Stromal cell of bone marrow (primary cell): ENCODE measurements at places on chromosomes 13 and 19.

GRCh38 chr13:23855360-23855759 is 33.8 kb downstream of the MIPEP start:
- DNase-seq = no peak

GRCh38 chr13:97322740-97323342 is 100.7 kb downstream of the MBNL2 start:
- no peak for DNase-seq

- no peak for DNase-seq
Measured at GRCh38 chr13:39016787-39017186, 21.1 kb downstream of the PROSER1 start.

DNA sequence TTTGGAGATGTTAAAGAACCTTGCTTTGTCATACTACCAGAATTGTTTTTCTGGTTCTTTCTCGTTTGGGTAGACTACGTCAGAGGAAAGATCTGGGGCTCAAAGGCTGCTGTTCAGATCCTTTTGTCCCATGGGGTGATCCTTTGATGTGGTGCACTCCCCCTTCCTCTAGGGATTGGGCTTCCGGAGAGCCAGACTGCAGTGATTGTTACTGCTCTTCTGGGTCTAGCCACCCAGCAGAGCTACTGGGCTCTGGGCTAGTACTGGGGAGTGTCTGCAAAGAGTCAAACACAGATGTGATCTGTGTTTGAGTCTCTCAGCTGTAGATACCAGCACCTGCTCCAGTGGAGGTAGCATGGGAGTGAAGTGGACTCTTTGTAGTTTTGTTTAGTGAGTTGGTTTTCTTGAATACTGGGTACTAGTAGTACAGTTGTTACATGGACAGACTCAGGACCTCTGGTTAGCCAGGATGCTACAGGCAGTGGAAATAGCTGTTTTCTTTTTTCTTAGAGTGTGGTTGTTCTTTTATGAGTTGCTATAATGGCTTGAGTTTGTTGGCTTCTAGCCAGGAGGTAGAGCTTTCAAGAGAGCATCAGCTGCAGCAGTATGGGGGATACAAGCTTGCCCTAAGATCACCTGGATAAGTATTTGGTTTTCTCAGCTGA is 34.4 kb downstream of the DNAJC15 start:
- no peak for DNase-seq

- DNase-seq = peak; percentile 46
Measured at GRCh38 chr13:110409581-110409992, 102.5 kb downstream of the COL4A2 start.

DNA sequence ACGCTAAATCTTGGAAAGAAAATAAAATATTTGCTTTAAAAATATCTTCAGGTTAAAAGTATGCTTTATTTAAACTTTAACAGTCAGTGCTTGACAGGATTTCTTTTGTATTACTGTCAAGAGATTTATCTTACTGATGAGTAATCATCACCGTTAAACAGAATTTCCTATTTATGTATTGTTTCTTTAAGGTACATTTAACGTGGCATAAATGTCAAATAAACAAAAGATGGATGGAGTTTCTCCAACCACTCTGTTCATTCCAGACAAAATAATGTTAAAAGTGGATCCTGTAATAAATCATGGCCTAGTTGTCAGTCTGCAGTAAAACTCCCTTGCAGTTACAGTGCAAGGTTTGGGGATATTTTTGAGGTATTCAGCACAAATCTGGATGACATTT is 298.3 kb downstream of the DIAPH3 start:
- no peak for DNase-seq

DNA sequence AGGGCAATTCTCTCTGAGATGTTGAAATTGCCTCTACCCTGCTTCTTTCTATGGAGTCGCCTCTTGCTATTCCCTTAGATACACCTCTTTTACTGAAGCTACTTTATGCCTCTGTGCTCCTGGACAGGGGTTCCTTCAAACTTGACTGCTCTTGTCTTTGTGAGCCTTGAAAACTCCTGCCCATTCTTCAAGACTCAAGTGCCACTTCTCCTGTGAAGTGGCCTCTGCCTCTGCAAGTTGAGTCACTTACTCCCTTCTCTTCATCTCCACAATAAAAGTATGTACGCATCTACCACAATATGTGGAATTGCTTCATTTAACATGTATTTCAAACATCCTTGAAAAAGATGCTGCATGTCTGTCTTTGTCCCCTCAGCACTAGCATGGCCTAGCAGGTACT is 66.0 kb upstream of the TPP2 start:
- DNase-seq = no peak

DNA sequence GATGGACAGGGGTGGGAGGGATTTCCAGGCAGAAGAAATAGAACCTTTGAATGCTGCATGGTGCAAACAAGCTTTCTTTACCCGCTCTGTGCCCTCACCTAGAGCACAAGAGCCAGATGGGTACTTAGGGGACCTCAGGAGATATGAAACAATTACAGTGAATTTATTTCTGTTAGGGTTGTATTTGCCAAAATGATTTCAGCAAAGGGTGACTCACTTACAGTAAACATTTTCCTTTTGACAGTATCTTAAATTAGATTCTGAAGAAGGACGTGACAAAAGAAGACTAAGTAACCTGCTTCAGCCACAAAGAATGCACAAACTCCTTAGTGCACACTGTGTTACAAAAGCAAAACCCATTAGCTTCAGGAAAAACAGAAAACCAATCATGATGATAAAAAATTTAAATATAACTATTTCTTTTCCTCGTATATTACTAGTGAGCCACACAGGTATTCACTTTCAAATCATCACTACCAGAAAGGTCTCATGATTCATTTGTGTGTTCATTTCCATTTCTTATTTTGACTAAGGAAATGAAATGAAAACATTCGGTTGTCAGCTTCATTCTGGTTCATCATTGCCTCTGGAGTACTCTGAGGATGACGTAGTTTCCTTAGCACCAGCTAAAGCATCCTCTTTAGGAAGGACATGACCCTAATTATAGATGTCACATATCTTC is 158.8 kb downstream of the NHLRC3 start:
- no peak for DNase-seq

GRCh38 chr13:91722267-91722884 is 324.0 kb downstream of the GPC5 start:
- peak; percentile 3 for DNase-seq

DNA sequence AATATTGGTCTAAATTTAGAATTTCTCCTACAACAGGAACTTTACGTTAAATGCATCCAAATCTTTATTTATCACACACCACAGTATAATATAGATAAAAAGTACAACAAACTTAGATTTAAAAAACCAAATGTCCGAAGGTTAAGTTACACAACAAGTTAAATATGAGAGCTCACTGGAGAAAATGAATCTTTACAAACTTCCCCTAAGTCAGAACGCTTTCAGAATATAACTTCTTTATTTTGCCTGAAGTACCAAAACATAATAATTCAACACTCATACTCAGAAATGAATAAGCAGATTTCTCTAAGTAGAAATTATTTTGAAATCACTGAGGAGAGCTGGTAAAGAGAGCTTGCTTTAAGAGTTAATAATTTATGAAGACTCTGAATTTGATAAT is 33.8 kb downstream of the TSC22D1 start:
- DNase-seq = no peak

DNA sequence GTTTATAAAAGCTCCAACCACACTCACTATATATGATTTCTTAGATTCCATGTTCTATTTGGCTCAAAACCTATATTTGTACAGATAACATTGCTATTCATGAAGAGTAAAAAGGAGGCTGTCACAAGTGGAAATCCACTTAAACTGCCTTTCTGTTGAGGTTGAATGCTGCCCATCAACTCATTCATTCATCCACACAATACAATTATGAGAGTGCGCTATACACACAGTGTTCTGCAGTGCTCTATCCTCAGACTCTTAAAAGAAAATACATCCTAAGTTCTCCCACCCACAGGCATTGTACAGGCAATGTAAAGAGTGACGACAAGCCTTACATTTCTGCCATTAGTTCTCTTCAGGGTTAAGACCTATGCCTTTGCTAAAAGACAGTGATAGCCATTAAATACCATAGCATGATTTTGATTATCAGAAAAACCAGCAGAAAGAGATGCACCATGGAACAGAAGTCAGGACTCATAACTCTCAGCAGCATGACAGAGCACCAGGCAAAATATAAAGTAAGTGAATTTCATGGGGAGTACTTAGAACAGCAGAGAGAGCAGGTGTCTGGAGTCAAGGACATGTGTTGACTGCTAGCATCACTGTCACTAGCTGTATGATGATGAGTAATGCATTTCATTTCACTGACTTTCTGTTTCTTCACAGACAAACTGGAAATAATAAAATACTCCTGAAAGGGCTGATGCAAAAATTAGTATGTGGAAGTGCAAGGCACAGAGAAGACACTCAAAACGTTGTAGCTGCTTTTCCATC is 218.0 kb downstream of the RBM26 start:
- DNase-seq = no peak

DNA sequence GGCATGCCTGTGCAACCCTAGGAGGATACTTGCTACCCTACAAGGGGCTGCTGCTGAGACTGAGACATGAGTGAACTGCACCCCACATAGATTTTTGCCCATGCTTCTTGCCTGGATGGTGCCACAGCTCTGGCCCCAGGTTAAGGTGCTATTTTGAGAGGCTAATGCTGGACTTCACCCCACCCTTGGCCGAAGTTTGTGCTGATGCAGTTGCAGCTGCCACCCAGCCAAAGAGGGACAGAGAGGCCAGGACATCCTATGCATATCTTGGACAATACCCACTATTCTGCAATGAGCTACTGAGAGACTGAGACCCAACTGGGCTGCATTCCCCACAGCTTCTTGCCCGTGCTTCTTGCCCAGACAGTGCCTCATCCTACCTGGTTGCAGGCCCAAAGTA is 34.6 kb downstream of the NHLRC3 start:
- DNase-seq = no peak

DNA sequence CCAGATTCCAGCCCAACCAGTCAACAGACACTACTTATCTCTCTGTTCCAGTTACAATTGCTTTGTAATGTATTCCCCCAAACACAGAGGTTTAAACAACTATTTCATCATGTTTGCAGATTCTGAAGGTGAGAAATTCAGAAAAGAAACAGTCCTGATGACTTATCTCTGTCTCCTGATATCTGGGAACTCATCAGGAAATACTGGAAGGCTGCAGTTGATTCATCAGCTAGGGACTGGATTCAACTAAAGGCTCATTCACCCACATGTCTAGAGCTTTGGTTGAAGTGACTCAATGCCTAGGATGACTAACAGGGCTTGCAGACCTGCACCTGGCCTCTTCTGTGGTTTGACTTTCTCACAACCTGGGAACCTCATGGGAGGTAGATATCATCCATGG is 56.6 kb upstream of the GPC6 start:
- DNase-seq = peak; percentile 84

DNA sequence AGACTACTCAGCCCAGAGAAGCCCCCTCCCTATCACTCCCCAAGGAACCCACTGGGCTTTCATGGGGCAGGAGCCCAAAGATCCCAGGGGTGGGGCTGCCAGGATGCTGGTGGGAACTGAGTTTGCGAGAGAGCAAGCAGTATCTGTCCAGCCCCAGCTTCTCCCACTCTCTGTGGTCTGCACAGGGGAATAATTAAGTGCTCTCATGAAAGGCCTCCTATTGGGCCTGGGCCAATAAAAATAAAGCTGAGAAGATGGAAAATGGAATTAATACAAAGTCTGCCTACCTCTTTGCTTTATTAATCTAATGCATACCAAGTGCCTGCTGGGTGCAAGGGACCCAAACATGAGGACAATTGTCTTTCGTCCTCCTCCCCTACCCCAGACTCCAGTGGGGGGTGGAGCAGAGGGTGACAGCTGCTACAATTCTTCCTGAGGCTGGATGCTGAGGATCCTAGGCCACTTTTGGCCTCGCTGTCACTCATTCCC is 5.4 kb downstream of the DDX39A start:
- DNase-seq = no peak

DNA sequence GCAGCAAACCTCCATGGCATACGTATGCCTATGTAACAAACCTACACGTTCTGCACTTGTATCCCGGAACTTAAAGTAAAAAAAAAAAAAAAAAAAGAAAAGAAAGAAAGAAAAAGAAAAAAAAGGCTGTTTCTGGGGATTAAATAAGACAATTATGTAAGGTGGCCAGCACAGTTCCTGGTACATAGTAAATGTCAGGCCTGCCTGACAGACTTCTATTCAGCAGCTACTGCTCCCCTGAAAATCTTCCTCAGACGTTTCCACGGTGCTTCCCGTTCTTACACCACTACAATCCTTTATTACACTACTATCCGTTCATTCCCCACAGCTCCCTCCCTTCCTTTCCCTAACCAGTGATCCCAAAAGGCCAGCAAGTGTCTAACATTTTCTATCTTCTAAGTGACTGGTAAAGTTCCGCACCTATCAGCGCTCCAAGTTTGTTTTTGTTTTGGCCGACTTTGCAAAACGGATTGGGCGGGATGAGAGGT is 636 bp upstream of the RB1 start:
- DNase-seq = no peak

- DNase-seq = peak; percentile 33
Measured at GRCh38 chr13:97224544-97225300, 2.6 kb downstream of the MBNL2 start.

DNA sequence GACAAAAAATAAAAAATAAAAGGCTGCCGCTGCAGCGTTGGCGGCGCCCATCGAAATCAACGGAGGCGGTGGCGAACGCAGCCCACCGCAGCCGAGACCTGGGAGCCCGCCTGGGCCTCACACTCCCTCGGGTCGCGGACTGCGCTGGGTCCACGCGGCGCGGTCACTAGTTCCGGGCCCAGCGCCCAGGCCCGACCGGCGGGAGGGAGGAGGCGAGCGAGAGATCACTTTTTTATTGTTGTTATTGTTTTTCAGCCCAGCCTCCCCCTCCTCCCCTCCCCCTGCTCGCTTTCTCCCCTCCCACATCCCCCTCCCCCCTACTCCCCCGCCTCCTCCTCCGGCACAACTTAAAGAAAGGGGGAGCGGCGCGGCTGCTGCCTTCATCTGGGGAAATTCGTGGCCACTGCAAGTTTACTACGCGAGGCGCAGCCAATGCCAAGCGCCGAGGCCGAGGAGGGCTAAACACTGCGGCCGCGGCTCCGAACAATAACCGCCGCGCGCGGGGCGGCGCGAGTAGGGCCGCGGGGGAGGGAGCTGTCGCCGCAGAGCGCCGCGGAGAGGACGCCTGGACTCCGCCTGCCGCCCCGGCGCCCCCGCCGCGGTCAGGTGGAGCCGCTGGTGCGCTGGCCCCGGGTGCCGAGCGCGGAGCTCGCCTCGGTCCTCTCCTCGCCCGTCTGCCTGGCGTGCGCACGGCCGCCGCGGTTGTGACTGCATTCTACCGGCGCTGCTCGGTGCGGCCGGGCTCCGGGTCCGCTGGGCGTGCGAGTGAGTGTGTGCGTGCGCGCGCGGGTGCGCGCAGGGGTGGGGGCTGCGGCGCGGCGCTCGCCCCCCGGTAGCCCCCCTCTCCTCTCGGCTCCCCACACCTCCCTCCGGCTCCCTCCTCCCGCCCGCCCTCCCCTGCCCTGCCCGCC is 505 bp upstream of the ZIC2 start:
- DNase-seq = no peak

- DNase-seq = no peak
Measured at GRCh38 chr13:77740931-77741596, 43.6 kb downstream of the SLAIN1 start.

DNA sequence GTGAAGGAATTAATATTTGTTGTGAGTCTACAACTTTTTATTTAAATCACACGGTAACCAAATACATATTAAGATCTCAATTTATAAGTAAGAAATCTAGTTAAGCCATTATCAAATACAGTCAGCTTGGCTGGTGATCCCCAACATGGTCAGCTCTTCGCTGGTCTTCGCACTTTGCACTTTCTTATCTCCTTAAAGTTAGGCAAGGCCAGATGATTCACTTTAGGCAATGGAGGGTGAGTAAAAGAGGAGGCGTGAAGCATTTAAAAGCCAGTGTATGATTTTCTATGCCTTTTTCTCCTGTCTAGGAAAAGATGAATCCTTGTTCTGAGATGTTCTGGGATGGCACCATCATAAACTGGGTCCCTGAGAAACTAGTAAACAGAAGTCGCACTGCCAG is 793.7 kb upstream of the ARGLU1 start:
- DNase-seq = no peak
